ENCODE measurements at places on chromosomes 1 and 21.

DNA sequence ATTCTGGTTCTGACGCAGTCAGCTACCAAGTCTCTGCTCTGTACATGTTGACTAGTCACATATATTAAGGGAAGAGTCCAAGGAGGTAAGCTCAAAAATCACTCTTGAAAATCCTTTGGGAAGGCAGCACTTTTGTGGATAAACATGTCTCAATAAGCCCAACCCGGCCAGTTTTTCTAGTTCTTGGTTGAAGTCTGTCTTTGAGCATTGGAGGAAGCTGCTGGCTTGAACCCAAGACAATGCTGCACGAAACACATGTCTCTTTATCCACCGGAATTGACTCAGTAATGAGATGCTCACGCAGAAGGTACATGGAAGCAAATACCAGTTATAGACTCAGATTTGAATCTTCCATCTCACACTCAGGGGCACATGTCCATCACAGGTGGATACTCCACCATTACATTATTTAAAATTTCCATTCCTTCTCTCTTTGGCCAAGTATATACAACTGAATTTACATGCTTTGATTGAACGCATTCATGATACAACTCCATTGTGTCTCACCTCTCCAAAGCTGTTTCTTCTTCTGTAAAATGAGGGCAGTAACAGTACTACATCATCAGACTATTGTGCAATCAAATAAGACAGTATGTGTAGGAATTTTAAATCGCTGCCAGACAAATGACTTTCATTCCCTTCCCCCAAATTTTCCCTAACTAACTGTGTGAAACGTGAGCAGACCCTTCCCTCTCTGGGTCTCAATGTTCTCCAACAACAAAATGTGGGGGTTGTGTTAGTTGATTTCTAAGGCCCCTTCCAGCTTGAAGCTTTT lies 9.6 kb upstream of the GUCA2A start:
- DNase-seq, result no peak

- DNase-seq, result peak; percentile 72
Measured at GRCh38 chr1:6438047-6438525, 13.5 kb downstream of the ESPN start.

DNA sequence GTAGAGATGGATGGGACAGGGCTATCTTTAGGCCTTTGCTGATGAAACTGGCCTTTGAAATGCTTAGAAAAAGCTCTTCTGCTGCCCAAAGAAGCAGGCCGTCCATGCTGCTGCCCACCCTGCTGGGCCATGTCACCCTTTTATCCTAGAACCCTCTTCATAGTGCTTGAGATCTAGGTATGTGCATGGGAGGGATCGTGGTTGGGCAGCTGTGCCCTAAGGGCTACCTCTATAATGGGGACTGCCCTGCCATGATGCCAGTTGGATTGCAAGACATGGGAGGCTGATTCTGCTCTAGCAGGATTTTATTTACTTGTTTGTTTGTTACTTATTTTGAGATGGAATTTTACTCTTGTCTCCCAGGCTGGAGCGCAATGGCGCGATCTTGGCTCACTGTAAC lies 69.0 kb downstream of the HHAT start:
- DNase-seq, result no peak

GRCh38 chr1:25425098-25426085 lies 4.8 kb upstream of the RHCE start:
- DNase-seq, result no peak

DNA sequence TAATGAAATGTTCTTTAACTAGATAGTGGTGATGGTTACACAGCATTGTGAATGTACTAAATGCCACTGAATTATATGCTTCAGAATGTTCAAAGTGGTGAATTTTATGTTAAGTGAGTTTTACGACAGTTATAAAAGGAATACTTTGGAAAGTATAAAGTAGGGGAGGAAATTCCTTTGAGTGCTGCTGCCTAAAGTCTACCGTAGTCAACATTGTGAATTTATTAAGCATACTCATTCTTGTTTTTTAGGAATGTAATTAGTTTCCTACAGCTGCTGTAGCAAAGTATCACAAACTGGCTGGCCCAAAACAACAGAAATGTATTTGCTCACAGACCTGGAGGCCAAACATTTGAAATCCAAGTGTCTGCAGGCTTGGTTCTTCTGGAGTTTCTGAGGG lies 73.0 kb downstream of the SWT1 start:
- DNase-seq, result no peak

GRCh38 chr1:20485527-20486456 lies at the start of gene CAMK2N1:
Gene CAMK2N1 (minus strand): TSS chr1:20486210. CDS start chr1:20485379, 831 bp downstream.
- DNase-seq, result peak; percentile 53

- DNase-seq, result no peak
Measured at GRCh38 chr1:44239331-44239960, 26.2 kb downstream of the DMAP1 start.

DNA sequence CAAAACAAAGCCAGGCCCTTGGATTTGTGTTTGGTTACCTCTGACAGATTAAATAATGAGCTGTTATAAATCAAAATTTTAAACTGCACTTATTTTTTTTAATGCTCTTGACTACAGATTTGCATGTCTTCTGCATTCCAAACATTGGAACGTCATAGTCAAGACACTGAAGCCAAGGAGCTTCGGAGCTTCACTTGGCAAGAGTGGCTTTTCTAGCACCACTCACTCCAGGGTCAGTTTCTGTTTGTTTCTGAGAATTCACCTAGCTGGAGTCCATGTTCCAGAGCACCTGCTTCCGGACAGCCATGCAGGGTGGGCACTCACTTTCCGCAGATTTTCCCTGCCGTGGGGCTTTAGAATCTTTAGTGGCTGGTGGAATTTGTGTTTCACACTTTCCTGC lies 202.9 kb downstream of the ZP4 start:
- DNase-seq, result no peak

DNA sequence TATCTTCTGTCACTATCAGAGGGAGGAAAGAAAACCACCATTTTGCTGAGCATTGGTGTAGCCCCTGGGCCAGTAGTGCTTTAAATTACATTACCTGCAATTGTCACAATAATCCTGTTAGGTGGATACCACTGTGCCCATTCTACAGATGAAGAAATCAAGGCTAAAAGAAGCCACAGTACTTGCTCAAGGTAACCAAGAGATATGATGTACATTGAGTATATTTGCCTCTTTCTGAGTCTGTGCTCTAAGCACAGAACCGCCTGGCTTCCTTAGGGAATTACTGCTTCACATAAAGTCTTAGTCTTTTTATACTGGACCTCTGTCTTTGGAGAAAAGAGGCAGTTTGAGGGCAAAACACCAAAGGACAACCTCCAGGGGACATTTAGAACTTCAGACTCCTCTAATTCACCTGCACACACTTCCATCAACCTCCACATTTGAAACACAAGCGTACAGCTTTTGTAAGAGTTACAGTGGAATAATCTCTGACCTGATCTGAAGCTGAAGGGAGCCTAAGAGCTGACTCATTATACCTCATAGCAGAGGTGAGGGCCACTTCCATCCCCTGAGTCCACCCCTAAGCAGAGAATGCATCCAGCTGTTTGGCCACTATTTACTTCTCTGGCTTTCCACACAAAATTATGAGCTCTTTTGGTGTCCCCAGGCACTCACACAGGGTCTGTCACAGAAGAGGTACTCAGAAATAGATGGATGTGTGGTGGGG lies 61.8 kb downstream of the PLPP3 start:
- no peak for DNase-seq

DNA sequence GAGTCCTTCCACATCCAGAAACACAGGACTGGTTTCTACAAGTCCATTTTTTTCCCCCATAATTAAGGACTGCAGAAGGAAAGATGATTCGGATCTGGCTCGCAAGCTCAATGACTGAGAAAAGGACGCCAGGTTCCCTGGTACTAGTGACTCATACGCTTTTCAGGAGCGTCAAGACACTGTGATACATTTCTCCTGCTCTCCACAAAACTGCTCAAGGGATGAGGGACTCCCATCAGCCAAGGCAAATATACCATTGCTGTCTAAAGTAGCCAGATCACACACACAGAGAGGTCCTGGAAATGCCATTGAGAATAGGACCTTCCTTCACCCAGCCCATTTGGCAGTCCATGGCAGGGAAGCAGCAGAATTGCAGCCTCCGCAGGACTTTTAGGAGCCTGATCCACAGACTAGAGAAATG lies 253.6 kb upstream of the IRF2BP2 start:
- DNase-seq, result no peak

GRCh38 chr1:182570611-182570970 lies 18.5 kb downstream of the RNASEL start:
- no peak for DNase-seq

GRCh38 chr21:21818898-21819297 lies 820.7 kb downstream of the NCAM2 start:
- no peak for DNase-seq

DNA sequence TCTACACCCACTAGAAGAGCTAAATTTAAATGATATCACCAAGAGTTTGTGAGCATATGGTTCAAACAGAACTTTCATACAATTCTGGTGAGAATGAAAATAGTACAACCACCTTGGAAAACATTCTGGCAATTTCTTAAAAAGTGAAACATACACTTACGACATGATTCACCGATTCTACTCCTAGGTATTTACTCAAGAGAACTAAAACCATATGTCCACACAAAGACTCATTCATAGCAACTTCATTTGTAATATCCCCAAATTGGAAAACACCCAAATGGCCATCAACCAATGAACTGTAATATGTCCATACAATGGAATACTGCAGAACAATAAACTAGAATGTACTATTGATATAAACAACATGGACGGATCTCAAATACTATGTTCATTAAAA lies 51.2 kb upstream of the ADAM30 start:
- DNase-seq, result no peak

- DNase-seq, result no peak
Measured at GRCh38 chr1:17047924-17048323, 5.9 kb downstream of the SDHB start.

GRCh38 chr1:237287876-237288521 lies 246.0 kb downstream of the RYR2 start:
- no peak for DNase-seq

GRCh38 chr21:41874611-41875010 lies 4.5 kb downstream of the PRDM15 start:
- no peak for DNase-seq

DNA sequence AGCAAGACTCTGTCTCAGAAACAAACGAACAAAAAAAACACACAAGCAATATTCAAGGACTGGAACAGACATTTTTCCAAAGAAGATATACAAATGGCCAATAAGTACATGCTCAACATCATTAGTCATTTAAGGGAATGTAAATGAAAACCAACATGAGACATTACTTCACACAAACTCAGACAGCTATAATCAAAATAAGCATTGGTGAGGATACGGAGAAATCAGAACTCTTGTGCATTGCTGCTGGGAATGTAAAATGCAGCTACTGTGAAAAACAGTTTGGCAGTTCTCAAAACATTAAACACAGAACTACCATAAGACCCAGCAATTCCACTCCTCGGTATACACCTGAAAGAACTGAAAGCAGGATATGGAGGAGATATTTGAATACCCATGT lies 15.4 kb downstream of the NOL9 start:
- no peak for DNase-seq

DNA sequence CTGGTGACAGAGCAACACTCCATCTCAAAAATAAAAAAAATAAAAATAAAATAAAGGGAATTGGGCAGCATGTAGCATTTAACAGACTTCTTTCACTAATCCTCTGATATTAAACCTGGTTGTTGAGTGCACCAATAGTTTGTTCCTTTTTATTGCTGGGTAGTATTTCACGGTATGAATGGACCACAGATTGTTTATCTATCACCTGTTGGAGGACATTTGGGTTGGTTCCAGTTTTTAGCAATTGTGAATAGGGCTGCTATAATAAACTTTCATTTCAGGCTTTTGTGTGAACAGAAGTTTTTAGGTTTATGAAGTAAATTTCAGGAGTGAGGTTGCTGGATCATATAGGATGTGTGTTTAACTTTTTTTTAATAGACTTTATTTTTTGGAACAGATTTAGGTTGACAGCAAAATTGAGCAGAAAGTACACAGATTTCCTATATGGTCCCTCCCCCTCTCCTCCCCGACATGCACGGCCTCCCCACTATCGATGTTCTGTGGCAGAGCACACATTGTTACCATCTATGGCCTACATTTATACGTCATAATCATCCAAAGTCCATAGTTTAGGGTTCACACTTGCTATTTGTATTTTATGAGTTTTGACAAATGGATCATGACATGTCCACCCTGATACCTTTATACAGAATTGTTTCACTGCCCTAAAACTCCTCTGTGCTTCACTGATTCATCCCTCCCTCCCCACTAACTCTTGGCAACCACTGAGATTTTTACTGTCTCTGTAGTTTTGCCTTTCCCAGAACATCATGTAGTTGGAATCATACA lies 66.1 kb upstream of the TMPRSS2 start:
- DNase-seq, result no peak

DNA sequence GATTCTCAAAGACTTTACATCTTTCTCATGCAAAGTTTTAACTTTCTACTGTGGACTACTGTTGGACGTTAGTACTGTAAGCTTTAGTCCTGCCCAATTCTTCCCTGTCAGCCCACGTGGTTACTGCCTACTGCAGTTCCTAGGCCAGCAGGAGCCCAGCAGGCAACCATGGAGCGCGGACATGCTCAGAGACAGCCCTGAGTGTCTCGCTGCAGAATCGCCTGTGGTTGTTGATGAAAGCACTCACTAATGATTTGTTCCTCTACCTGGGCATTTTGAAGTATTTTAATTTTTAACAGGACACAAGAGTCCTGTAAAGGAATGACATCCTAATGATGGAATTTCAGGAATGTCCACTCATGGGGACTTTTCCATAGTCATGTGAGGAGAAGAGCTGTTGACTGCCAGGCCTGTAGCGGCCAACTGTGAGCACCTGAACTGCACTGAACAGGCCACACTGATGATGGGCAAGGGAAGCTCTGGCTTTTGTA lies 44.1 kb downstream of the PGBD5 start:
- DNase-seq, result no peak

- no peak for DNase-seq
Measured at GRCh38 chr1:32005522-32005921, 8.1 kb upstream of the KHDRBS1 start.
